Neuronal stem cell (in vitro differentiated cells): ENCODE measurements at places on chromosomes 5 and 9.

DNA sequence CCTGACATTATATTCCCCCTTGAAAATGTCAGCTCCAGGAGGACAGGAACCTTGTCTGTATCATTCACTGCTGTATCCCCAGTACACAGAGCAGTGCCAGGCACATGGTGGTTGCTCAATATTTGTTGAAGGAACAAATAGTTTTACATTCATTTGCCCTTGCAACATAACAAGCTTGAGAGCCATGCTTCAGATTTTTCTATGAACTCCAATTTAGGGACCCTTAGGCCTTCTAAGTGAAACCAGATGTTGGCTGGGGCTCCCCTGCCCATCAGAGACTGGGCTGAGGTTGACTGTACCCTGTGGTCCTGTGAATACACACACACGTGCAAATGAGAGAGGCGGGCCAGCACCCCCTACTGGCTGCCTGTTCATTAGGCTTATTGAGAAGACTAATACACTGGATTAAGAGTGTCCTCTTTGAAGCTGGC lies 214.9 kb upstream of the WWC1 start:
- DNase-seq: no peak

GRCh38 chr5:2906302-2907090 lies 155.0 kb upstream of the IRX2 start:
- no peak for DNase-seq

GRCh38 chr5:138553437-138554095 lies 10.5 kb upstream of the ETF1 start:
- no peak for DNase-seq

- DNase-seq: no peak
These were observed 459.0 kb downstream of the TLE4 start for GRCh38 chr9:80030801-80031200.

DNA sequence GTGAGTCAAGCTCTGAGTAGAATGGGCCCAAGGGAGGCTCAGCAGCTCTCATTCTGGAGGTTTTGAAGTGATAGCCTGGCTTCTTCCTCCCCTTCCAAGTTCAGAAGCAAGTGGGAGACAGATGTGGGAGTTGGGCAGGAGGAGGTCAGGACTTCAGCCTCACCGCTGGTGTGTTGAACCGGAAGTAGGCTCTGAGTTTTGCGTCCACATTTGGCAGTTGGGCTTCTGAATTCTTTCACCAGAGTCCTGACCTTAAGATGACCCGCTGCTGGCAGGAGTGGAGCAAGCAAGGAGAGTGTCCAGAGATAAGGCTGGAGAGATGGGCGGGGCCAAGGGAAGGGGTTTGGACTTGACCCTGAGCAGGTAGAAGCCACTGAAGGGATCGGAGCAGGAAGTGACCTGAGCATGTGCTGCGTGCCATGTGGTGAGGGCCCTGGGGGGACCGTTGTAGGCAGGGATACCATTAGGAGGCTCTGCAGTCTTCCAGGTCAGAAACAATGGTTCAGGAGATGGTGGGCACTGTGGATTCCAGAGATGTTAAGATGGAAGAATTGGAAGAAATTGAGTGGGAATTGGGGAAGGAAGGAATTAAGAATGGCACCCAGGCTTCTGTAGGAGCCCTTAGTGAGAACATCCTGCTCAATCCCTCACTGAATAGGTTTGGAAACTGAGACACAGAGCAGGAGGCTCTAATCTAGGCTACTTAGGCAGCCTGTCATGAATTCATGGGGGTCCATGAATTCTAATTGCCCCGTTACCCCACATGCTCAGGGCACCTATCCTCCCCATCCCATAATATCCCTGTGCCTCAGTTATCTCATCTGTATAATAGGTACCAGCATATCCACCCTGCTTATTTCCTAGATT lies 25.9 kb downstream of the GALNT12 start:
- no peak for DNase-seq
